Activated CD4-positive, alpha-beta memory T cell treated with anti-CD3 and anti-CD28 coated beads for 36 hours (primary cell): ENCODE measurements at places on chromosomes 2 and 18. TPM values are rescaled to one million over a fixed set of nuclear protein-coding genes. Genes with fewer than 3 reads are reported as not detected.

The MOCOS gene
- total RNA-seq: 0.36 TPM

The DLGAP1 gene
- 0.45 TPM for total RNA-seq

- H3K27me3 ChIP-seq: no peaks in the 10 kb centered on the region
- H3K4me3 ChIP-seq: peak overlapping the region; percentile 79
- H3K36me3 ChIP-seq: peaks cover 6% of the 10 kb centered on the region
- peaks cover 67% of the 10 kb centered on the region for H3K4me1 ChIP-seq
Measured at GRCh38 chr2:231785822-231786176, 446 bp upstream of the COPS7B start.

DNA sequence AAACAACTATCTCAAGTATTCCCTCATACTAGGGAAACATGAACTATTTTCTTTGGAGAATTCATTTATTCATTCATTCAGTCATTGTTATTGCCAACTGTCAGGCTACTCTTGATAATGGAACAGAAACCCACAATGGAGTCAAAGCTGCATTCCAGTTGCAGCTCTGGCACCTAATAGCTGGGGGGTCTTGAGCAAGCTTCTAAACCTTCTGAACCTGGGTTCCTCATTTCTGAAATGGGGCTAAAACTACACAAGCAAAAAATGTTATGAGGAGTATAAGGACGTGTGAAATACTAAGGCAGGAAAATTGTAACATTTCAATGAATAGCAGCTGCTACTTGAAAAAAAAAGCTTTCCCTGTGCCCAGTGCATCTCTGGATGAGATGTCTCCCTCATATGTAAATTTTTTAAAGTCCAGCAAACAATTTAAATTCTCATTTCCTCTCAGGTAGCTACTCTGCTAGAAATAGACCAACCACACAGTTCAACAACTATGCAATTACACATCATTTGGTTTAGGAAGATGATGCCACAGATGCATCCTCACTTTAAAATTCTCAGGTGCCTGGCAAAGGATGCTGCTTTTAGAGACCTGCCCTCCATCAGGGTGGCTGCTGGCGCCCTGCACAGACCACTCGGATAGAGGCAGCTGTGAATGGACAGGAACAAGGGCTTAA, 38.5 kb downstream of the SPRED2 start:
- no peak for DNase-seq
- H3K4me3 ChIP-seq: no peak overlapping the region
- H3K27me3 ChIP-seq: peaks cover 2% of the 10 kb centered on the region
- H3K4me1 ChIP-seq: peaks cover 17% of the 10 kb centered on the region
- no peak overlapping the region for H3K27ac ChIP-seq

DNA sequence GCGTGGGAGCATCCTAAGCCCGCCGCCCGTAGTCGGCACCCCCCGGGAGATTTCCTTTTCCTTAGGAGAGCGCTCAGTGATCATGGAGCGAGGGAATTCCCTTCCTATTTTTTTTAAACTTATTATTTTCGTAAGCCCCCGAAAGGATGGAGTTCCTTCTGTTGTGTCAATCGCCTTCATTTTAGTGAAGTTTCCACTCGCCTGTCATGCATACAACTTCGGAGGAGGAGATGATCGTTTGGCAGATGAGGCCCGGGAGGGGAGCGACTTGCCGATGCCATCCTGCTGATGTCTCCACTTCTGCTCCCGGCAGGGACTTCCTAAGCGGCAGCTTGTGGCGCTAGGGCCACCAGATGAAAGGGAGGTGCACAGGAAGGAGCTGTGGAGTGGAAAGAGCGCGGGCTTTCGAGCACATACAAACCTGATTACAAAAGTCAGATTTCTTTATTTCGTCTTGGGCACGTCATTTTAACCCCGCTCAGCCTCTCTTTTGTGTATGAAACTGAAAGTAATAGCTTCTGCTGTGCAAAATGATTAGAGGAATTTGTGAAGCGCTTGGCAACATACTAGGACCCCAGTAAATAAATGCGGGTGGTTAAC, at the start of gene ADGRF3:
ADGRF3 (minus strand) TSS at position 336 of the 600 bp plus-strand sequence. CDS start 555 bp downstream, outside the sequence.
- peaks cover 14% of the 10 kb centered on the region for H3K36me3 ChIP-seq
- DNase-seq: peak; percentile 81
- peak within 1 kb of the TSS; percentile 94 for H3K27ac ChIP-seq
- peaks cover 36% of the 10 kb centered on the region for H3K4me1 ChIP-seq
- H3K27me3 ChIP-seq: no peaks in the 10 kb centered on the region

GRCh38 chr2:181884601-181885000, 6.9 kb upstream of the ITPRID2 start:
- H3K4me3 ChIP-seq: no peak overlapping the region
- H3K36me3 ChIP-seq: no peaks in the 10 kb centered on the region
- H3K27me3 ChIP-seq: peaks cover 19% of the 10 kb centered on the region
- no peak overlapping the region for H3K27ac ChIP-seq

DNA sequence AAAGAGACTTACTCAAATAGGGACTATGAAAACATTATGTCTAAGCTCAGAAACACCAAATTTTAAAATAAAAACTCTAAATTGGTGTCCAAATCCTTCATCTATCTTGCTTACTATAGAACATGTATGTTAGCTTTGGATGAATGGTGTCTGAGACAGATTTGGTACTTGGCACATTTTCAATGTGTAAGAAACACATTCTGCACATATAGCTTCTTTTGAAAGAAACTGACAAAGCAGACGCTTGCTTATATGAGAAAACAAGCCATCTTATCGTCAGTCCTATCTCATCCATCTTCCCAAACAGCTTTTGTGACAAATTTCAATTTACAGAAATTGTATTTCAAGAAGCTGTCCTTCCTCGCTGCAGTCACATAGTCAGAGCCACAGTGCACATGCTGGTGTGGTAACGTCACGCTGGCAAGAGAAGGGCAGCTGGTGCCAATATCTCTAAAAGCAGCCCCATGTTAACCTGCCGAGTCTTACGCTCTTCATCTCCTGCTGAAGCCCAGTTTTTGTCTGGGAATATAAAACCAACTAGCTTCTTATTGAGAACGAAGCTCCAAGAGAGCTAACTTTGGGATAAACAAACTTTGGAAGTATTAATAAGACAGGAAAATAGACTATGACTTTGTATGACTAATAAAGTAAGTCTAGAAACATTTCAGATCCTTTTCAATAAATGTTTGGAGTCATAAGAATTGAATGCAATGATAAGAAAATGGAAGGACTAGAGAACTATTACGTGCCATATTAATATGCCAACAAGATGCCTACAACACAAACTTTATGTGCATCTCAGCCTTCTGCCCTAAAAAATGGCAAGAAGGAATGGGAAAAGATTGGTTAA, 74.9 kb upstream of the TFCP2L1 start:
- H3K4me1 ChIP-seq: peaks cover 2% of the 10 kb centered on the region
- H3K4me3 ChIP-seq: no peak overlapping the region
- H3K27me3 ChIP-seq: no peaks in the 10 kb centered on the region
- peaks cover 42% of the 10 kb centered on the region for H3K36me3 ChIP-seq
- DNase-seq: no peak
- no peak overlapping the region for H3K27ac ChIP-seq
